PC-3 (cell line): ENCODE measurements at places on chromosomes 11 and 22. TPM values are rescaled to one million over a fixed set of nuclear protein-coding genes. Genes with fewer than 3 reads are reported as not detected.

DNA sequence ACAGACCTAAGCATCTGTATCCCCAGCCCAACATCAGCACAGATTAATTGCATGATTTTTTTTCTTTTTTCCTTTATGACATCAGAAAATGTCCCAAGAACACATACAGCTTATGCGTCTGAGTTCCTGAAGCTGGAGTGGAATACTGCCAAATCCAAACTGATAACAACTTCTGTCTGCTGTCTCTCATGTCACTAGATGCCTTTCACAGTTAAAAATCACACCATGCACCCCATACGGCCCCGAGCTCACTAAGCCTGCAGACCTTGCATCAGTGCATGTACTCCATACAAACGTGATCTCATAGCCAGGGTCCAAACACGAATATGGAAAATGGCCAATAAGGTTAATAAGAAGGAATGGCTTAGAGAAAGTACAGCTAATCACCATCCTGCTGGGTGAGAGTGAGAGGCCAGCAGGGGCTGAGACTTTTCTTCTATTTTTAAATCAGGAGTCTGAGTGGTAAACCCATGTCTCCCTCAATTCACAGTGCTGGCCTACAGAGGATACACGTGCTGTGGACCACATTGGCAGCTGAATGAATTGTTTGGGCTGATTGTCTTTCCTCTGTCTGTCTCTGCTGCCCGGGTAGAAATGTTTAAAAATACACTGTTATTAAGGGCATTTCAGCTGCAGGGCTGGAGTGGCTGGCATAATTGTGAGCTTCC, 350.6 kb upstream of the RAG2 start:
- H3K36me3 ChIP-seq = no peaks in the 10 kb centered on the region
- H3K4me3 ChIP-seq = no peak overlapping the region
- H3K4me1 ChIP-seq = no peaks in the 10 kb centered on the region
- DNase-seq = no peak
- no peaks in the 10 kb centered on the region for H3K27me3 ChIP-seq

- 0 out of 2 replicates have a peak within 1 kb of the TSS, but pooled peaks have one; percentile 1 for H3K27ac ChIP-seq
- peak; percentile 61 for DNase-seq
- H3K36me3 ChIP-seq = peaks cover 12% of the 10 kb centered on the region; the same call in 1 of the 2 replicates
- H3K4me3 ChIP-seq = peak within 1 kb of the TSS; percentile 83
- no peaks in the 10 kb centered on the region for H3K27me3 ChIP-seq
These were observed at the start of gene DLG2 for GRCh38 chr11:85627332-85627997. Gene DLG2 (minus strand): TSS chr11:85627344.

SERPING1 gene
- not detected in 2 replicates for total RNA-seq

TEX54 gene
- not detected in 2 replicates for total RNA-seq

FIBIN gene
- not detected in 2 replicates for total RNA-seq

GRCh38 chr22:38228873-38229740, 27.3 kb downstream of the MAFF start:
- no peak overlapping the region; the same call in 1 of the 2 replicates for H3K4me3 ChIP-seq
- peaks cover 27% of the 10 kb centered on the region for H3K4me1 ChIP-seq
- peak; percentile 86 for DNase-seq

GRCh38 chr11:76149713-76150112, 56.6 kb downstream of the WNT11 start:
- peaks cover 37% of the 10 kb centered on the region for H3K4me1 ChIP-seq
- DNase-seq = no peak
- H3K36me3 ChIP-seq = no peaks in the 10 kb centered on the region
- H3K4me3 ChIP-seq = no peak overlapping the region

- H3K4me3 ChIP-seq = no peak overlapping the region
- 0 out of 2 replicates have a peak, but pooled peaks cover 4% of the 10 kb centered on the region for H3K4me1 ChIP-seq
- H3K27ac ChIP-seq = no peak overlapping the region
- no peak for DNase-seq
- 0 out of 2 replicates have a peak, but pooled peaks cover under 1% of the 10 kb centered on the region for H3K27me3 ChIP-seq
- no peaks in the 10 kb centered on the region for H3K36me3 ChIP-seq
These were observed 229.1 kb upstream of the CARD18 start for GRCh38 chr11:105368711-105369110.

TMEM121B gene
- total RNA-seq = 0.11 and 0.12 TPM in 2 replicates
